ENCODE measurements at places on chromosomes 6 and 20.

DNA sequence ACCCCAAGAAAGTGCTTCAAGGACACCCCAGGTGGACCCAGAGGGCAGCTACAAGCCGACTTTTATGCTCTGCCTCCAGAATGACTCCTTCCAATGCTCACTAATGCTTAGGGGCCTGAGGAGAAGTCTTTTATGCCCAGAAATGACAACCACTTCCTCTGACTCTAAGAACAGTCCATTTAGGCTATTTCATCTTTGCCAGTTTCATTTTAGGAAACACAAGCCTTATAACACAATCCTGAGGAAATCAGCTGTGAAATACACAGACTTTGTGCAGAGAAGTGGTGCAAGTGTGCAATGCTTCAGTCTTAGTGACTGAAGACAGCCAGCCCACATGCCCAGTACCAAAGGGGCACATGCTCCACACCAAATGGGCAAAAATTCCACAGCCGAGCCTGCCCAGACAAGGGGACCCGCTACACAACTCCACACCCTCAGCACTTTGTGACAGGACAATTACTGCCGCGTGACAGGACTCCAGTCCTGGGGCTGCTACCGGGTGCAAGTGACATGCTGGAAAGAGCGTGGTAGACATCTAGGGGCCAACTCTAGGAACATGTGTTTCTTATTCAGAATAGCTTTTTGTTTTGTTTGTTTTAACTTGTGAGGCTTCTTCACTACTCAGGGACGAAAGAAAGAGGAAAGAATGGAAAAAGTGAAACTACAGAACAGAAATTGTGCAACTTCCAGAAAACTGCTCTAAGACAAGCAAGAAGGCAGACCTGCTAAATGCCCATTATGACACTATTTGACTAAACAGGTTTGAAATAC lies 28.2 kb upstream of the PLAGL1 start:
- no peak for DNase-seq

- no peak for DNase-seq
These were observed 2.8 kb upstream of the CYP24A1 start for GRCh38 chr20:54176610-54177009.

GRCh38 chr6:37025621-37026466 lies 20.4 kb downstream of the FGD2 start:
- DNase-seq = no peak

DNA sequence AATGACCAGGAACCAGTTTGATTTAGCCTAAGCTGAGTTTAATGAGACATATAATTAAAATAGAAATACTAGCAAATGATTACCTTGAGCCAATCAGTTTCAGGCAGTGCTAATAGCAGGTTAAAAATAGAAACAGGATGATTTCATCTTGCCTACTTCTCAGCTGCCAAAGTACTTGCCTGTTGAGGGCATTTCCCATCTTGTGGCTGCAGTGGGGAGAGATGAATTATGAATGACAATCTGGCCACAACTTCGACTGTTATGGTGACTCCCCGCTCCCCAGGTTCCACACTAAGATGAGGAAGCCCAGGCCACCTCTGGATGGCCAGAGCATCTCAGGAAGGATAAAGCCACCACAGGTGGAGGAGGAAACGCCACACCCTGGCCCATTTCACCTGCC lies 31.3 kb downstream of the MBOAT1 start:
- DNase-seq = no peak

DNA sequence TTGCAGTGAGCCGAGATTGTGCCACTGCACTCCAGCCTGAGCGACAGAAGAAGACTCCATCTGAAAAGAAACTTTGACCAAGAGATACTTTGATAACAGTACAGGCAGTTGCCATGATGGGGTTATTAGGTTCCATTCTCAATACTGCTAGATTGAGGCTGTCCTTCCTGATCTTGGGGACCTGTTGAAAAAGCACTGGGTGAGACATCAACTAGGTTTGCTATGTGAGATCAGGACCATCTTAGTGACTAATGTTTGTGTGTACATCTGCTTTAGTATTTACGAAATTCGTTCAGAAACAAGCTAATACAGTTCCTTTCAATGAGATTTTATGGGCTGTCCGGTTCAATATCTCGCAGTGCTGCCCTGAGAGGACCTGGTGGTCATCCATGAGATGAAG lies 2.6 kb downstream of the DSE start:
- no peak for DNase-seq

- DNase-seq = peak; percentile 10
These were observed 3.8 kb downstream of the DEK start for GRCh38 chr6:18260448-18261106.

- no peak for DNase-seq
These were observed 27.0 kb upstream of the TFB1M start for GRCh38 chr6:155341130-155341828.

DNA sequence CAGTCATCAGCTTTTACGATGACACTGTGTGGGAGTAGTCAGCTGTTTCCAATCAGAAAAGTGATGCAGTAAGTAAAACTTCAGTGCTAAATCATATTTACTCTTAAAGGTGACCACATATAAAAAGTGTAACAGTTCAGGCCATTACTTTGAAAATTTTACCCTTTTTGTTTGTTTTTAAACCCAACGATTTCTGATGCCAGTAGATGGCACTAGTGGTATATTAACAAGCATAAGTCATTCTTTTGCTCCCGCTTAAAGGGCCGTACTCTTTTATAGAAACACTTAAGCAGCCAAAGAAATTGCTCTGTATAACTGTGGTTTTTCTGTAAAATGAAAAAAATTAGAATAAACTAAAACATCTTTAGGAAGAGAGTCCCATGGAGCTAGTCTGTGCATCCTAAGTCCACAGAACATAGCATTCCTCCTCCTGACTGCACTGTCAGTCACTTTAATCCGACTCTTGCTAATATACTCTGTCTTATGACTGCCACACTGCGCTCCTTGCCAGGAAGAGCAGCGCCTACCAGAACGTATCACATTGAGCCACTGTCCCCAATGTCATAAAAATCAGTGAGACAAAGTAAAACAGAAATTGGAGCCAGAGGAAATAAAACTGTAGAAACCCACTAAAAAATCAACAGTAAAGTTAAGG lies 25.0 kb downstream of the HEBP2 start:
- DNase-seq = no peak
